ENCODE measurements at places on chromosomes 2 and 18.

DNA sequence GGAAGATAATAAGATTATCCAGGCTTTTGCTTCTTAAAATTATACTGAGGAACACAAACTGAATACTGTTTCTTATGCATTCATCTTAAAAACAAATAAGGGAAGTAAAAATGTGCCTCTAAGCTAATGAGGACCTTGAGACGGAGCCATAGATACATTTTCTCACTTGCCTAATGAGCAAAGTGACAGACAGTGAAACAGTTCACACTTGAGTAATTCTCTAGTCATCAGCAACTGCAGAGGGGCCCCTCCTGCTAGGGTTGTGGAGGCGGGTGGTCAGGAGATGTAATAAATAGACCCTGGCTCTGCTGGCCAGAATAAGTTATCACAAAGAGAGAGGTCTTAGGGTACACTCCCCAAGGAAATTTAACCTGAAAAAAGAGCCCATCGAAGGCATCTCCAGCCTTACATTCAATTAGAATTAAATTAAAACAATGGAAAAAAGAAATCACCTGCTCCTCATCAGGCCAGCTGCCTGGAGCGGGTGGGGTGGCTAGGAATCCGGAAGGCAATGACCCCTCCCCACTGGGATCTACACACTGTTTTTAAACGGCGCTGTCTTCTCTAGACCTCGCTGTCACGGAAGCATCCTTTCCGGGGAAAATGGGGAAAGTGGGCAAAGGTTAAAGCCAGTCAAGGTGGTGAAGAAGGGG is 32.6 kb upstream of the INSIG2 start:
- DNase-seq = no peak

GRCh38 chr2:206693399-206694137 is 24.6 kb downstream of the DYTN start:
- DNase-seq = peak; percentile 34

GRCh38 chr2:177545143-177545542 is 152.6 kb downstream of the AGPS start:
- no peak for DNase-seq

DNA sequence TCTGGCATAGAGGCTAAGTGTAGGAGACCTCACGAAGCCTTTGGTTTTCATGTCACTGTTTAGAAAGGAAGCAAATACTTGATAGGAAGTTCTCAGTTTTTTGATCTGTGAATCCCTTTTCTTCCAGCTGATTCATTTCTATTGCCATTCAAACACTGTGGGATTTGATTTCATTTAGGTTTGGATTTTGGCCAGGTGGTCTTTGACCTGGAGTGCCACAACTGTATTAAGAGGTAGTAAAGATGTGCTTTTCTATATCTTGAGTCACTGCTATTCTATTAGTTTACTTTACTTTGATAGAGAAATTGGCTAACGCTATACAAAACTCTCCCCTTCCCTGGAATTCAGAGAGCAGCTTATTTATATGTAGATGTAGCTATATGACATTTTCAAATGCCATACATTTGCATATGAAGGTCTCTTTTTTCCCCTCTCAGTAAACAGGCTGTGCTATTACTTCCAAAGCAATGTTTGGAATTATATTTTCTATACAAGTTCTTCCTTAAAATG is 132.4 kb upstream of the CAVIN2 start:
- DNase-seq = no peak

- DNase-seq = no peak
Measured at GRCh38 chr2:120541553-120541932, 194.1 kb upstream of the GLI2 start.

GRCh38 chr2:159086342-159086741 is 117.9 kb downstream of the TANC1 start:
- no peak for DNase-seq

DNA sequence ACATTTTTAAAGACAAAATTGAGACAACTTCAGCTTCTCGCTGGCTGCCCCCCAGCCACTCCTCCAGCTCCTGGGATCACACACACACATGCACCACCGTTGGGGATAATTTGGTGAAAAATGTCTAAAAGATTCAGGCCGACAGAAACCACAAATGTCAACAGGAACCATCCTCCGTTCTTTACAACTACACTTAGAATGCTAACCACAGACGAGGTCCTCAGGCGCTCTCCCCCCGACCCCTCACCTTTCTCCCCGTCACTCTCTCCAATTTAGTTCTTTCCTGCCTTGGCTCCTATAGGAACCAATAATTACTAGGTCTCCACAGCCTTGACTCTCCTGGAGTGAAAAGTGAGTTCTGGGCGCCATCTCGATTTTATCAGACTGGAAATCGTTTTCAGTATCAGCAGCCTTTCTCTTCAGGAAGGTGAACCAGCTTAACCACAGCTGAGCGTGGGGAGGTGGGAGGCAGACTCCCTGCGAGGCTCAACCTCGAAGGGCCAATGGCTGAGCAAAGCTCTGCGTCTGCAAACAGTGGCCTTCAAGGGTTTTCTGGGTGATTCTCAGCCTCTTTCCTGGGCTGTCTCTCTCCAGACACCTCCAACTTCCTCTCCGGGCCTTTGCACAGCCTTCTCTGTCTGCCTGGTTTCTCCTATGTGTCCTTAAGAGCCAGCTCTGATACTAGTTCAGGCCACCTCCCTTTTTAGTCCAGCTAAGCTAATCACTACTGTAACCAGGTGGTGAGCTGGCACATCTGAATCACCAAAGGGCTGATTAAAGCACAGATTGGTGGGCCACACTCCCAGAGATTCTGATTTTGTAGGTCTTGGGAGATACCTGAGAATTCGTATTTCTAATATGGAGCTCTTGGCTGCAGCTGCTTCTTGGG is 115.7 kb upstream of the COPS8 start:
- peak; percentile 12 for DNase-seq

DNA sequence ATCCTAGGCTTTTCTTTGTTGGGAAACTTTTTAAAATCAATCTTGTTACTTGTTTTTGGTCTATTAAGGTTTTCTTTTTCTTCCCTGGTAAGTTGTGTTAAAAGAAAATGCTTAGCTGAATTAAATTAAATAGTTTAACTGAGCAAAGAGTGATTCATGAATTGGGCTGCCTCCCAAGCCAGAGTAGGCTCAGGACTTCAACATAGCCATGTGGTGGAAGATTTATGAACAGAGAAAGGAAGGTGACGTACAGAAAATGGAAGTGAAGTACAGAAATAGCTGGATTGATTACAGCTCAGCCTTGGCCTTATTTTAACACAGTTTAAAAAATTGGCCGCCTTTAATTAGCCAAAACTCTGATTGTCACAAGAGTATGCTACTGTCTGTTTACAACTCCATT is 27.9 kb upstream of the GALNT5 start:
- DNase-seq = no peak

DNA sequence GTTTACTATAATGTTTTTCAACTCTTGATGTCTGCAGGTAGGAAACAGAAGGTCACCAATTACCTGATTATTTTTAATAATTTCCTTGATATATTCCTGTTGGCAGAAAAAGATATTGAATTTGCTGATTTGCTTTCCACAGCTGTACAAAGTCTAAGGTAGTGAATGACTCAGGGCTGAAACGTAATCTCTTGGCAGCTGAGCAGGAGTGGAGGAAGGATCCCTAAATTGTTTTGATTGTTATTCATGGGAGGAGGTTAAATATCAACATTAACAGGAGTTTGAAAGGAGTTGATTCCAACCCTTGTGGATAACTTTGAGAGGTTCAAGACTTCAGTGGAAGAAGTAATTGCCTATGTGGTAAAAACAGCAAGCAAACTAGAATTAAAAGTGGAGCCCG is 345.2 kb upstream of the SLC8A1 start:
- no peak for DNase-seq

DNA sequence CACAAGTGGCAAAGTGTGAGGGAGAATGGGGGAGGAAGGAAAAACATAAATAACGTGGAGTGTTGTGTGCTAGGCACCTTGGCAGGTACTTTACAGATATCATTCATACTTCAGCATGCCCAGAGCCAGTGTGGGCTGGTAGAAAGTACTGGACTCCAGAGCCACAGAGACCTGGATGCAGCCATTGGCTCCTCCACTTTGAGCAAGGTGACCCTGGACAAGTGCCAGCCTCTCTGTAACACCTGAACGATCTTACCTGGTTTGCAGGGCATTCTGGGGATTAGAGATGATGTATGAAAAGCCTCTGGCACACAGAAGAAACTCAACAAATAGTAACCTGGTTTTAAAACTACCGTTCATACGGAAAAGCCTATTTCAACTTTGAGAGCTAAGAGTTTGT is 6.3 kb downstream of the LOXHD1 start:
- DNase-seq = no peak

DNA sequence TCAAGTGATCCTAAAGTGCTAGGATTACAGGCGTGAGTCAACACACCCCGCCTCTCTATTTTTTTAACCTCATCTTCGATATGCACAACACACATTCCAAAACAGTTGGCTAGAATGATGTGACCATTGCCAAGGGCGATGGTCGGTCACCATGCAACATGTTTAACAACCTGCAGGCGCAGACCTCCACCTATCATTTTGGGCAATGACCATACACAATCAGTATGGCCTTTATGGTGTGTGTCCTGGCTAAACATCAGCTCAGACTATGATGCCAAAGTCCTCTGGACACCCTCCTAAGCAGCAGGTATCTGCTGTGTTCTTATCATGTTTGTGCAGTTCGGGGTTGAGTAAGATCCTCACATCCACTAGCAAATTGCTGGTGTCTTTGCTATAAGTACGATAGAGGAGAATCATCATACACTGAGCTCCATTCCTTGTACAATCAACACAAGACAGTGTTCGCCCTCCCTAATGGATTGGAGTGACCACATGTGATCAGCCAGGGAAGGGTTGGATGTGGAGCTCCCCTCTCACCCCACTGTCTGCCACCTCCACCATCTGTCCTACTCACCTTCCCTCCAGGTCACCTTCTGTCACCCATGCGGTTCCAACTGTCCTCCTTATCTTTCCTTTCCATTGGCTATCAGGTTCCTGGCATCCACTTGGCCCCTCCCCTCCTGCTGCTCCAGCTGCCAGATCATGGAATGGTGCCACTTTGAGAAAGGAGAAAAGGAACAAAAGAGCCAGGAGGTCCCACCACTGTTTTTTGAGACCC is 7.9 kb upstream of the RNF152 start:
- no peak for DNase-seq

DNA sequence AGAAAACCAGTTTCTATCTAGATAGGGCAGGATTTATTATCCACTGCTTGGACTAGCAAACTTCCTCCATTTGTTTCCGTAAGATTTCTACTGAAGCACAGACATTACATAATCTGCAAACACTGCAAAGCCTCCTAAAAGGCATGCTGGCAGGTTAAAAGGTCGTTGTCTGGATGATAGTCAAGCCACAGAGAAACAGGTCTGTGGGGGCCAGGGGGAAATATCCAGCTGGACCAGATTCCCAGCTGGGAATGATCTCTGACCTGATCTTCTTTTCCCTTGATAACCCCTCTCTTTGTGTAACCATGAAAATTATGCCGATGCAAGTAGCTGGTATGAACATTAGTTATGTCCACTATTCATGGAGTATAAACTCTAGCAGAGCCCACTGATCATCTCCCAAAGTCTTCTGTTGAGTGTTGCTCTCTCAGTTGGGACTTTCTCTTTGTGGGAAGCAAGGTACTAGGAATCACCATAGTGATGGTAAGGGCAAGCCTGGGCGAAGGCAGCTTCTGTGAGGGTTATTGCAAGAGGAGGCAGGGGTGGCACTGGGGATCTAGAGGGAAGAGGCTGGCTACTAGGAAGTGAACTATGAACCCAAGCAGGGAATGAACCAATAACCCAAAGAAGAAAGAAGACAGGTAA is 61.3 kb downstream of the GDF7 start:
- no peak for DNase-seq

- no peak for DNase-seq
Measured at GRCh38 chr18:40133253-40133652, 1821.8 kb upstream of the PIK3C3 start.

GRCh38 chr2:43132683-43133301 is 93.6 kb downstream of the ZFP36L2 start:
- peak; percentile 26 for DNase-seq

DNA sequence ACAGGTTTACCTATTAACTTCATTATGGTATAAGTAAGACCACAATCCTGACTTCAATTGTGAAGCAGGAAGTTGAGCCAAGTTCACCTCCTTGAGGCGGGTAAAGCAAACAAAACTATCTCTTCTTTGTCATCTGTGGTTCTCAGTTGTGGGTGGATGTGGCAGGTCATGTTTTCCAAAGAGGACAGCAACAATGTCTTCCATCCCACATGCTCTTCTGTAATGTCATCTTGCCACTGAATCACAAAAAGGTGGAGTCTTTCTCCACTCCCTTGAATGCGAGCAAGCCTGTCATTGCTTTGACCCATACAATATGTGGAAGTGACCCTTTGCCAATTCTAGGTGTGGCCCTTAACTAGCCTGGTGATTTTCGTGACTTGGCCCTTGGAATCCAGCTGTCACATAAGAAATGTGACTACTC is 98.7 kb downstream of the GRB14 start:
- no peak for DNase-seq

GRCh38 chr2:200089040-200089755 is 133.8 kb downstream of the MAIP1 start:
- DNase-seq = no peak

DNA sequence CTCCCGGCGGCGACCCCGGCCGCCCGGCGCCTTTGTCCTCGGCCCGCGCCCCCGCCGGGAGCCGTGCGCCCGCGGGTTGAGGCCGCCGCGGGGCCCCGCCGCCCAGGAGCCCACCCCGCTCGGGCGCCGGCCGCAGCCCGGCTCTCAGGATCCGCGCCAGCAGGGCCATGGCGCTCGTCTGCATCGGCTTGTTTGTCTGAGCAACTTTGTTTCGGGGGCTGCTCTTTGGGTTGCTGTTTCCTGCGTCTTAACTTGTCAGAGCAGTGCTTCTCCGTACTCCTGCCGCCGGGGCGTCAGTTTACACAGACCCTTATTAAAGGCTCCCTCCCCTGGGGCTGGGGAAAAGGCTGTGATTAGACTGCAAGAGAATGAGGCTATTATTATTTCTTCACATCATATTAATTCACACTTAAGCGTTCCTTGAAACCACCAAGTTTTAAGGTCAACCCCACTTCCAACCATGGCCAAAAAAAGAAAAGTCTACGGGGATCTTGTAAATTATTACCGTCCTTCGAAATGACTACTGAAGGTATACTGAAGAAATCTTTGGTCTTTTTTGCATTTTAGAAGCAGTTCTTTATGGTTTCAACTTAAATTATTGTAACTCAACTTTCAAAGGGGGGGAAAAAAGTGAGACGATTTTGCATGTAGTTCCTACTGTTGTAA is at the start of gene CYP27C1:
Gene CYP27C1 (minus strand): TSS at position 198 of the 666 bp plus-strand sequence. CDS start 29 bp downstream, at position 169.
- peak; percentile 36 for DNase-seq

- no peak for DNase-seq
Measured at GRCh38 chr2:134149904-134150303, 104.0 kb upstream of the MGAT5 start.

Data from CD8-positive, alpha-beta T cell (primary cell).